ENCODE measurements at places on chromosomes 2 and 18.

- DNase-seq, result no peak
These were observed 86.6 kb upstream of the RGPD5 start for GRCh38 chr2:109707281-109708147.

DNA sequence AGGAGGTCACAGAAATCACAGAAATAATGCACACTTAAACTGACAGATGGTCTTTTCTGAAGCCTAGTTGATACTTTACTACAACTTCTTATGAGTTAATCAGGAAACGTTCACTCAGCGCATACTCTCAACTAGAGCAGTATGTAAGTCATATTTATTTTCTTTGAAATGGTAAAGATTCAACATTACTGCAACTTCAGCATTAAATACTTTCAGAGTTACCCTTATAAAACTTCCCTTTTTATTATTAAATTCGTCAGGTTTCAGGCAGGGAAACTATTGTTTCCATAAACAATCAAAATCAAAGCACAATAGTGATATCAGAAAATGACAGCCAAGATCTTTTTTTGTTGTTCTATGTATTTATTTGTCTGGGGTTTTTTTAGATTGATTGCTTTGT is 222.6 kb upstream of the RND3 start:
- no peak for DNase-seq

- DNase-seq, result no peak
These were observed 4.9 kb downstream of the DAW1 start for GRCh38 chr2:227876300-227876801.

DNA sequence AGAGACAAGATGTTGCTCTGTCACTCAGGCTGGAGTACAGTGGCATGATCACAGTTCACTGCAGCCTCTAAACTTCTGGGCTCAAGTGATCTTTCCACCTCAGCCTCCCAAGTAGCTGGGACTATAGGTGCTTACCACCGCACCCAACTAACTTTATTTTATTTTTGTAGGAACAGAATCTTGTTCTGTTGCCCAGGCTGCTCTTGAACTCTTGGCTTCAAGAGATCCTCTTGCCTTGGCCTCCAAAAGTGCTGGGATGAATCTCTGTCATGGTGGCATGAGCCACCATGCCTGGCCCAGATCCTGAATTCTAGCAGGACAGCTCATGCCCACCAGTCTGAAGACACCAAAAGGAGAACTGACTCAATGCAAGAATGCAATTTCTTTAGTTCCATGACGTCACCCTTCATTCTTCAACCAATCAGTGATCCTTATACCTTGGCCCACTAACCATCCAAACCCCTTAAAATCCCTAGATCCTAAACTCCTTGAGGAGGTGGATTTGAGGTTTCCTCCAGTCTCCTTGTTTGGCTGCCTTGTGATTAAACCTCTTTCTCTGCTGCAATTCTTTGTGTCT is 25.6 kb upstream of the CXXC1 start:
- no peak for DNase-seq

- no peak for DNase-seq
These were observed 41.9 kb downstream of the CDC42EP3 start for GRCh38 chr2:37629529-37629928.

DNA sequence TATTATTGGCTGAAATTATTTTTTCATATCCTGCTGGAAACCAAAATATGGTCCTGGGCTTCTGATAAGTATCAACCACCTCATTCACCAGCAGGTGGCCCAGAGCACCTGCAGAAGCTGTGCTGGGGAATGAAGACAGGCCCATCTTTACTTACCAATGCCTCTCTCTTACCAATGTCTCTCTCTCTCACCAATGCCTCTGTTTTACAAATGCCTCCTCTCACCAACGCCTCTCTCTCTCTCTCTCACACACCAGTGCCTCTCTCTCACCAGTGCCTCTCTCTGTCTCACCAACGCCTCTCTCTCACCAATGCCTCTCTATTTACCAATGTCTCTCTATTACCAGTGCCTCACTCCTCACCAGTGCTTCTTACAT is 2.3 kb upstream of the MAL start:
- DNase-seq, result peak; percentile 32

GRCh38 chr18:26460449-26461091 is 87.8 kb downstream of the KCTD1 start:
- DNase-seq, result no peak

- no peak for DNase-seq
These were observed 26.1 kb downstream of the SLC39A10 start for GRCh38 chr2:195683174-195683573.

DNA sequence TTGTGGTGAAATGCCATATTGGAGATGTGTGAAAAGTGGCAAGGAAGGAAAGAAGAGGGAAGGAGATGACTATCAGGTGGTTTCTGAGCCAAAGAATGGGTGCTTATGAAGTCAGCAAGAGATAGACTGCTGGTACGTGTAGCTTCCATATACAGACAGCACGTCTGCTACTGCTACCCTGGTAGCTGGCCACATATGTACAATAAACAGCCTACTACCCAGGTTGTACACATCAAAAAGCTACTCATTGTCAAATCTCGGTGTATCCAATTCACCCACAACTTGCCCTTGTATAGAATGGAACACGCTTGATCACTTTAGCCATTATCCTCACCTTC is 761.8 kb downstream of the LRRTM4 start:
- DNase-seq, result no peak

DNA sequence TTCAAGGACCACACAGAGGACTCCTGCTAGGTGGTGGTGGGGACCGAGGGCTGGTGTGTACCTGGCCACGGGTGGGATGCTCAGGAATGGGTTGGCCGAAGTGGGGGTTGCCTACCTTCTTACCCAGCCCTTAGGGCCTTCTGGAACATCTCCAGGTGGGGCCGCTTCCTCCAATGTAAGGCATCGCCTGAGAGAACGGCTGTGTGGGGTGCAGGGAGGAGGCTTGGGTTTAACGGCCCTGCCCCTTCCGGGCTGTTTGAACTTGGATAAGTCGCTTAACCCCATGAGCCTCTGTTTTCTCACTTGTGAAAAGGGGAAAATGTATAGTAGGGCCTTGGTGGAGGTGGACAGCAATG is 35.0 kb downstream of the EMILIN2 start:
- DNase-seq, result no peak

- no peak for DNase-seq
These were observed 884 bp downstream of the HES6 start for GRCh38 chr2:238238766-238239542.
